Adipocyte (in vitro differentiated cells): ENCODE measurements at places on chromosomes 3 and 15.

DNA sequence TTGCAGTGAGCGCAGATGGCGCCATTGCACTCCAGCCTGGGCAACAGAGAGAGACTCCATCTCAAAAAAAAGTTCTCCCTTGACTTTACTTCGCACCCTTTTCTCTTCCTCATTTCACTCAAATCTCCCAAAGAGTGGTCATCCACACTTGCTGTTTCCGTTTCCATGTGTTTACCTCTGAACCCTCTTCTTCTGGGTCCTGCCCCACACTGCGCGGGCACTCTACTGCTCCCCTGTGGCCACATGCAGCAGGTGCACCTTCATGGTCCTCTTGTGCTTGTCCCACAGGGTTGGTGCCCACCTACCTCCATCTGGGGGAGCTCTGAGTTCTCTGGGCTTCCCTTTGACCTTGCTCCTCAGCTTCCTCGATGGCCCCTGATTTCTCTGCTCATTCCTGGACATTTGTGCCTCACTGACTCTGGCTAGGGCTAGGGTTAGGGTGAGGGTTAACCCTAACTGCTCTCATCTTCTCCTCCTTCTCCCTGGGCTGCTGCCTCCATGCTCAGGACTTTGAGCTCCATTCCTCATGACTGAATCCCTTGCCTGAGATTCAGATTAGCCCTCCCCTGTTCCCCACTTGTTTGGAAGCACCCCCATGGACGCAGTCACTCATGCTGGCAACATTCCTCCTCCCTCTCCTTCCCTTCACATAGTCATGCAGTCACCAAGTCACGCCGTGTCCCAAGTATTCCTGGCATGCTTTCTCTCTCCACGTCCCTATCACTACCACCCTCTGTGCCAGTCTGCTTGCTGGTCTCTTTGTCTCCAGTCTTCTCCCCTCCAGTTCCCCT, 26.6 kb upstream of the KY start:
- DNase-seq: no peak

DNA sequence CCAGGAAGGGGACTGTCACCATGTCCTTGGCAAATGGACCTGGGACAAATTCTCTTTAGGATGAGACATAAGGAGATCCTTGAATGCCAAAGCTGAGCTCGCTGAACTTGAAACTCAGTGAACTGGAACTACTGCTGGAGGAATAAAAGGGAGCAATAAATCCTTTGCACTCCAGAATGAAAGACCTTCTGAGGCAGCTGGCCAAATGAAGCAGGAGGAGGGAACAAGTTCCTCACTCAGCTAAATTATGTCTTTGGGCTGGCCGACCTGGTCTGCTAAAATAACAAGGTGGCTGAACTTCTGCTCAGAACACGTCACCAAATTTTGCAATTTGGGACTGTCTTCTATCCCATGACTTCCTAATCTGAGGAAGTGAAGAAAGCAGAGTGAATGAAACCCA, 314.7 kb downstream of the LPP start:
- DNase-seq: no peak

DNA sequence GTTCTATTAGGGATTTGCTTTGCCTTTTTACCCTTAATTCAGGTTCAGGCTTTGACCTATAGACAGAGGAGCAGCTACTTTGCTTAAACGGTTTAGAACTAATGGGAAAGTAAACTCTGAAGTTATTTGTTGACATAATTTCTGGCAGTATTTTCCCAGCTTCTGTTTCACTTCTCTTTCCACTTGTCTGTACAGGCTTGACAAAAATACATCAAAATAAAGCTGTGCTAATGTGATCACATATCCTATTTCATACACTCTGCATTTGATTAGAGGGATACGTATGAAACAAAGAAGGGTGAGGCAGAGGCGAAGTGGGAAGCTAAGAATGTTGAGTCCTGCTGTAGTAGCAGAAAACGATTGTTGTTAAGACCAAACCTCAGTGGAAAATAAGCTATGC, 389.1 kb upstream of the RARB start:
- DNase-seq: peak; percentile 79

GRCh38 chr3:25412269-25412668, 15.8 kb upstream of the RARB start:
- peak; percentile 55 for DNase-seq

GRCh38 chr15:82805994-82806406, at the start of gene FSD2:
Gene FSD2 (minus strand): TSS chr15:82806069. CDS start chr15:82787390, 18,679 bp downstream.
- no peak for DNase-seq

DNA sequence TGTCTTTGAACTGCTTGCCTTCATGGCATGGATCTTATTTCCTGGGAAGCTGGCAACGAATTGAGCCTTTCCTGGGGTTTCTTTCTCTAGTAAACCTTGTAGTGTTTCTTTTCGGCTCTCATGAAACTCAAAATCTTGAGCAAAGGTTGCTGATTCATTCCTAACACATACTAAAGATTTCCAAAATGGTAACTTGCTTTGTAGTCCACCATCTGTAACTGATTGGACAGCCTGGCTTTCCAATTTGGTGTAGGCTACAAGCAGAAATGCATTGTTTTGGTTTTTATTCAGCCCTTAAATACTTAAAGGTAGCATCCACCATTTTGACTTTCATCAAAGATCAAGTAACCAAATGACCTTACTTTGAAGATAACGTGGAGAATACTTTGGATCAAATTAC, 38.1 kb downstream of the LRTM1 start:
- no peak for DNase-seq

DNA sequence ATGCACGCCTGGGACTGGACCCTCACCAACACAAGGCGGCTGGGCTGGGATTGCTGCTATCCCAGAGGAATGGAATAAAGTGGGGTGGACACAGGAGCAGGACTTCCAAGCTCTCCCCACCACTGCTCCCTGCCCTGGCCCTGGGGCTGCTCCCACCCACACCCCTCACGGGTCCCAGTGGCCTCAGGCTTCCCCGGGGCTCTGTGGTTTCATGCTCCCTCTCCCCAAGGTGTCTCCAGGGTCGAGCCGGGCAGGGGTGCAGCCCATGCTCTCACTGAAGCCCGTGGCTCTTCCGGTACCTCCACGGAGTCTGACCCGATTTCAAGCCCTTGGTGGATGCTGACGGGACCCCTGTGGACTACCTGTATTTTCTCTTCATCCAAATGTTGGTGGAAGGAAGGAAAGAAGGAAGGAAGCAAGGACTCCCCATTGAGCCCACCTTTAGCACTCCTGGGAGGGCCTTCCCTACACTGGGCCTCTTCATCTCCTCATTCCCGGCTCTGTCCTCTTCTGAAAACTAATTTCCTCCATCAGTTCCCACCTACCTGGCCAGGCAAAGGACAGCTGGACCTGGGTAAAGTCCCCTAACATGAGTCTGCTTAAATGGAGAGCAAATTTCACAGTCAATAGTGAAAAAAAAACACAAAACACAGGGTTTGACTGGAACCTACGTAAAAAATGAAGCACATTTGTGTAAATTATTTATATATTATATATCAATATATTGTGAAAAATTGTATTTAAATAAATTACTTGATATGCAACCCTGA, 44.0 kb upstream of the PCSK6 start:
- no peak for DNase-seq

DNA sequence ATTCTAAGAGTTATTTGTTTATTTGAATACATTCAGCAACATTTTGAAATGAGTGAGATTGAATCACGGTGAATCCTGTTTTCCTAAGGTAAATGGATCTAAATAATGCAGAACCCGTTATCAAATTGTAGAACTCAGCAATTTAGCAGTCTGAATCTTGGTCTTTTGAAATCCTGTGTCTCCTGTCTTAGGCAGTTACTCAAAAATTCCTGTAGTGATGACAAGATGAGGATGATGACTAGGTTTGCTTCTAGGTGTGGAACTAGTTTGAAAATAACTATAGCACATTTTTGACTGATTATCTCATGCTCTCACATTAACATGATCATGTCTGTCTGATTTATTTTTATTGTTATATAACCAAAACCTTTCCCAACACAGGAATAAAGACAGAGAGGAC, 115.0 kb downstream of the RAP2B start:
- DNase-seq: no peak

DNA sequence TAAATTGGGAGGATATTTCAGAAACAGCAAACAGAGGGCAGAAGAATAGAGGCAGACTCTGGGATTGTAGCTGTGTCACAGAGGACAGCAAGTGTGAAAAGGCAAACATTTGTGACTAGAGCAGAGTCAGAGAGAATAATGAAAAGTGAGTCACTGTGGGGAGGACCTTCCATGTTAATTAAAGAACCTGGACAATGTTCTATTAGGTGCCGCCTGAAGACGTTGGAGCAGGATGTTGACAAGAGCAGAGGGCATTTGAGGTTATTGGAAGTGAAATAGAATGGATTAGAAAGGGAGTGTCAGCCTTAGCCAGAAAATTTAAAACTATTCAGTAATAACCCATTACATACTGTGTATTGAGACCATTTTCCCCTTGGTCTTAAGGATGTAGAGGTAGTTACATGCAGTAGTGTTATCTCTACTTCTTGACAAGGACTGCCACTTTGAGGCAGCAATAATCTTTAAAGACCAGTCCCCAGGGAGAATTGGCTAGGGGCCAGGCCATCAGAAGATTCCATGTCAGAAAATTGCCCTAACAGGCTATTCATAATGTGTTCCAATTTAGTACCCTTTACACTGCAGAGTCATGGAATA, 5.8 kb downstream of the ACKR2 start:
- DNase-seq: no peak

DNA sequence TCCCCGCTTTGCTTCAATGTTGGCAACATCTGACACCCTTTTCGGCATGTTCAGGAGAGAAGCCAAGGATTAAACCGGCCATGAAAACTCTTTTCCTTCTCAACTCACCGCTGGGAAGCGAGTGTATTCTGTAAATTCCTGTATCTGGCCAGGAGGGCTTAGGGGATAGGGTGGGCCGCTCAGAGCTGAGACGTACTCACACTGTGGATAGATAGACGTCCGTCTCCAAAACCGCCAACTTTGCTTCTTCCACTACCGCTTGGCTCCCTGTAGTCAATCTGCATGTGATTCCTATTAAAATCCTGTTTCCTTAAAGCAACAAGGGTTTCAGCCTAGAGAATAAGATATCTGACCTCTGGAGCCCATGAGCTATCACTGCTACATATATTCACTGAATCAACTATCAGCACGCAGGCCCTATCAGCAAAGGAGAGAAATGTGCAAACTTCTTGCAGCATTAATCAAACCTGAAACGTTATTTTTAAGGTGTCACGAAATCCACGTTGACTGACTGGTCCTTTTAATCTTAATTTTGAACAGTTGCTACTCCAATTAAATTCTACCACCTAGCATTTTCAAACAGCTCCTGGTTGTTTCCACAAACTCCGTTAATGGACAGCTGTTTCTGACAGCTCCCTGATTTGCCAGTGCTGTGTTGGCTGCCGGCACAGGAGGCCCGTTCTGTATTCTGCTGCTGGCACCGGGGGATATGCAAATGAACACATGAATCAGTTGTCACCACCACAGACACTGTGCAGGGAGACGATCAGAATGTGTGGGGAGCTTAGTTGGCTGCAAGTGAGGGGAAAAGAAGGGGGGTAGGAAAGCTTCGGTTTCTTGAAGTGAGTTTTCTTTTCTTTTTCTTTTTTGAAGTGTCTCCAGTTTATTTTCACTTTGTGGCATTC, 438.9 kb upstream of the ARRDC4 start:
- no peak for DNase-seq

DNA sequence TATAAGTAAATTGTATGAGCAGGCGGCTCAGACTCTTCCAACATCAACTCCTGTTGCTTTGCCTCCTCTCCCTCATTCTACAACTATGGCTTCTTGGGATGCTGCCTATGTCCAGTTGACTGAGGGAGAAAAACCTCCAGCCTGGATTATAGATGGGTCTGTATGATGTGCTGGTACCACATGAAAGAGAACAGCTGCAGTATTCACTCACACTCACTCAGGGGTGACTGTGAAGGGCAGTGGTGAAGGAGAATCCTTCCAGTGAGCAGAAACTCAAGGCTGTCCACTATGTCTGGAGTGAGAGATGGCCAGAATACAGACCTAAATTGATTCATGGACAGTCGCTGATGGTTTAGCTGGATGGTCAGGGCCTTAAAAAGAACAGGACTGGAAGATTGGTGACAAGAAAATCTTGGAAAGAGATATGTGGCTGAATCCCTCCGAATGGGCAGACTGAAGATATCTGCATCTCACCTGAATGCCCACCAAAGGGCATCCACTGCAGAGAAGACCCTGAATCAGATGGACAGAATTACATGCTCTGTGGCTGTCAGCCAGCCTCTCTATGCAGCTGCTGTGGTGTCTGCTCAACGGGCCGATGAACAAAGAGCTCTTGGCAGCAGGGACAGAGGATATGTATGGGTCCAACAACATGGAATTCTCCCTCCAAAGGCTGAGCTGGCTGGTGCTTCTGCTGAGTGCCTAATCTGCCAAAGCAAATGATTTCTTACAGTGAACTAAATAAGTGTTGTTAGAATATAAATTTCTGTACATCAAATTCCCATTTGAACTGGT, 1.9 kb upstream of the BCL2L10 start:
- no peak for DNase-seq

DNA sequence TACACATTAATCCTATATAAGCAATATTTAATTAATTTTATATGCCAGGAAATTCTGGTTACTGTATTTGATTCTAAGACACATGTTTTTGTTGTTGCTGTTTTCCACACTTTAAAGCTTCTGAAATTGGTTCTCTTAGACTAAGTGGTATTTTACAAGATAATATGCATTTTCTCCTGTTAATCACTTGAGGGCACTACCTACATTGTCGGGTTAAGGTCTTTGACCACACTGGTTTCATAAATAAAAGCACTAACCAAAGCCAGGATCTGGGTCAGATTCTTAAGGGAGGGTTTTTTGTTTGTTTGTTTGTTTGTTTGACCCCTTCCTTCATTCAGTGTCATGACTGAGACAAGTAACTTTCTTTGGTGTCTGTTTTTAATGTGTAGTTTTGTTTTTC, 590.2 kb downstream of the RBMS3 start:
- DNase-seq: no peak

GRCh38 chr15:101329867-101330380, 34.9 kb upstream of the SNRPA1 start:
- DNase-seq: no peak

DNA sequence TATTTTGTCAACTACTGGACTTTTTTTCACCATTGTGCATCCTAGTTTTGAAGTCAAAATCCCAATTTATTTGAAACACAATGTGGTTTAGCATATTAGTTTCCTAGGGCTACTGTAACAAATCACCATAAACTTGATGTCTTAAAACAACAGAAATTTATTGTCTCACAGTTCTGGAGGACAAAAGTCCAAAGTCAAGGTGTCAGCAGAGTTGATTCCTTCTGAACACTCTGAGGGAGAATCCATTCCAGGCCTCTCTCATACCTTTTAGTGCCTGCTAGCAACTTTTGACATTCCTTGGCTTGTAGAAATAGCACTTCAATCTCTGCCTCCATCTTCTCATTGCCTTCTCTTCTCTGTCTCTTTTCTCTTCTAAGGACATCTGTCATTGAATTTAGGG, 14.9 kb upstream of the SLC27A2 start:
- DNase-seq: no peak

DNA sequence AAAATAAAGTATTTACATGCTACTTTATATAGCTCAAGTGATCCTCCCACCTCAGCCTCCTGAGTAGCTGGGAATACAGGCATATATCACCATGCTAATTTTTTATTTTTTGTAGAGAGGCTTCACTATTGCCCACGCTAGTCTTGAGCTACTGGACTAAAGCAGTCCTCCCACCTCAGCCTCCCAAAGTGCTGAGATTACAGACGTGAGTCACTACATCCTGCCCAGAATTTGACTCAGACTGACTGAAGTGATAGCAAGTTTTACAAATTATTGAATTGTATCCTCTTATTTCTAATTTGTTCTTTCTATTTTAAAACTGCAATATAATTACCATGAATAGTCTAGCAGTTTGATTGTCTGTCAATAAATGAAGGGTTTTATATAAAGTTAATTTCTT, 210.3 kb upstream of the CGNL1 start:
- no peak for DNase-seq
